SJSA1 (cell line): ENCODE measurements at places on chromosomes 7 and 10.

- DNase-seq, result no peak
These were observed 38.3 kb downstream of the LRRC18 start for GRCh38 chr10:48901319-48901718.

DNA sequence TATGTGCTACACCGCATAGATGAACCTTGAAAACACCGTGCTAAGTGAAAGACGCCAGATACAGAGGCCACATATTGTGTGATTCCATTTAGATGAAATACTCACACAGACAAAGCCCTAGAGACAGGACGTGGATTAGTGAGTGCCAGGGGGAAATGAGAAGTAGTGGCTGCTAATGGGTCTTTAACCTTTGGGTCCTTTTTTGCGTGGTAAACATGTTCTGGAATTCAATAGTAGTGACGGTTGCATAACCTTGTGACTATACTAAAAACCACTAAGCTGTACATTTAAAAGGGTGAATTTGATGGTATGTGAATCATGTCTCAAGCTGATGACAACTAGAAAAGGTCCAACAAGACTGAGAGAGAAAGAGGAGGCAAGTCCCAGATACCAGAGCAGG lies 15.6 kb downstream of the SMKR1 start:
- no peak for DNase-seq

DNA sequence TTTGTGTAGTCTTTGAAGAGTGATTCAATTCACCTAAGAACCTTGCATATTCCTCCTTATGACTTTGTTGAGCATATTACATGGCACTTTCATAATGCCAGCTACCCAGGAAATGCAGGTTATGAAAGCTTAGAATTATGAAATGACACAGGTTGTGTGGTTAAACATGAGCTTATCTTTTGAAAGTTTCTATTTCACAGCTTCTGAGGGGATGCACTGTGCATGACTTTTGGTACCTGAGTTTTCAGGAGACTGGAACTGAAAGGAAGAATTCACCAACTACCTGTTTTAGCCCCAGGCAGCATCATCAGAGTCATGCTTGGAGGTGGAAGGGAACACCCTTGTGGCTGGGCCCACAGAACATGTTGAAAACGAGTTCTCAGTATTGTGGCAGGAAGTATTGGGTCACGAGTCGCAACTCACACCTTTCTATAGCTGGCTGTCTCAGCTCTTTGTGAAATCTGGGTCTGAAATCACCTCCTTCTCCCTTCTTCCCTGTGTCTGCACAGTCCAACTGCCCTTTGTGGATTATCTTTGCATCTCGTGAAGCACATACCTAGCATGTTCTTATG lies 228.2 kb downstream of the PTEN start:
- DNase-seq, result no peak

DNA sequence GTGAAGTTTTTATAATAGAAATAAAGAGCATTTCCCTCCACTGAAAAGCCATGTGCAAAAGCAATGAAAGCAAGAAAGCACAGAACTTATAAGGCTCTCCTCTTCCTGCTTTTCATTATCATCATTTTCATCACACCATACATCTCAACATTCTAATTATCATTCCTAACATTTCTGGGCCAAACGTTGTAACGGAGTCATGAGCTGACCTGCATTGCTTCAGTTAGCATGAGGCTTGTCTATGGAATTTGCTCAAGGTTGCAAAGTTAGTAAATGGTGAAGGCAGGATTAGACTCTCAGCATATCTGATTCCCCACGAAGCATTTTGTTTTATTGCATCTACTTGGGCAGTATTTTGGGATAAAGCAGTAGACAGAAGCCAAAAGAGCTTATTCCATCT lies 11.4 kb downstream of the SCIN start:
- no peak for DNase-seq

GRCh38 chr10:84265418-84265817 lies 20.6 kb downstream of the RGR start:
- no peak for DNase-seq

DNA sequence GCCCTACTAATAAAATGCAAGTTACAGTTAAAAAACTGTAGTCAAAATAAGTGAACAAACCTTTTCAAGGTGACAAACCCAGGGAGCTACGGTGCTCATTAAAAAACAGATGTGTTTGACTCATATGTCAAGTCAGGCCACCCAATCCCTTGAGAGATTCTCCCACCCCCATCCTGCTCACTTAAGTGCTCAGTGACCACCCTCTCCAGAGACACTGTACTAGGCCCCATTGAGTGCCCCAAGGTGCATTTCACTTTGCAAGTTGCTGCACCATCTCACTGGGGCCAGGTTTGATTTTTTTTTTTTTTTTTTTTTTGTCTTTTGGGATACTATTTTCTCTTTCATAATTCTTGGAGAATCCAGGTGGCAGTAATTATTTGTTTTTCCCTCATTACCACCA lies 1.9 kb downstream of the ERV3-1 start:
- no peak for DNase-seq

DNA sequence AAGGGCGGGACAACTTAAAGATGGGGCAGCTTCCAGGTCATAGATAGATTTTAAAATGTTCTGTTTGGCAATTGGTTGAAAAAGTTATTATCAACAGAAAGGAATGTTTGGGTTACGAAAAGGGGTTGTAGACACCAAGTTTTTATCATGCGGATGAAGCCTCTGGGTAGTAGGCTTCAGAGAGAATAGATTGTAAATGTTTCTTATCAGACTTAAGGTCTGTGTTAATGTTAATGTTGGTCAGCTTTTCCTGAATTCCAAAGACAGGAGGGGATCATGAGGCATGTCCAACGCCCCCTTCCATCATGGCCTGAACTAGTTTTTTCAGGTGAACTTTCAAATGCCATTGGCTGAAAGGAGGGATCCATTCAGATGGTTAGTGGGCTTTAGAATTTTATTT lies 84.2 kb upstream of the KIF5B start:
- no peak for DNase-seq

DNA sequence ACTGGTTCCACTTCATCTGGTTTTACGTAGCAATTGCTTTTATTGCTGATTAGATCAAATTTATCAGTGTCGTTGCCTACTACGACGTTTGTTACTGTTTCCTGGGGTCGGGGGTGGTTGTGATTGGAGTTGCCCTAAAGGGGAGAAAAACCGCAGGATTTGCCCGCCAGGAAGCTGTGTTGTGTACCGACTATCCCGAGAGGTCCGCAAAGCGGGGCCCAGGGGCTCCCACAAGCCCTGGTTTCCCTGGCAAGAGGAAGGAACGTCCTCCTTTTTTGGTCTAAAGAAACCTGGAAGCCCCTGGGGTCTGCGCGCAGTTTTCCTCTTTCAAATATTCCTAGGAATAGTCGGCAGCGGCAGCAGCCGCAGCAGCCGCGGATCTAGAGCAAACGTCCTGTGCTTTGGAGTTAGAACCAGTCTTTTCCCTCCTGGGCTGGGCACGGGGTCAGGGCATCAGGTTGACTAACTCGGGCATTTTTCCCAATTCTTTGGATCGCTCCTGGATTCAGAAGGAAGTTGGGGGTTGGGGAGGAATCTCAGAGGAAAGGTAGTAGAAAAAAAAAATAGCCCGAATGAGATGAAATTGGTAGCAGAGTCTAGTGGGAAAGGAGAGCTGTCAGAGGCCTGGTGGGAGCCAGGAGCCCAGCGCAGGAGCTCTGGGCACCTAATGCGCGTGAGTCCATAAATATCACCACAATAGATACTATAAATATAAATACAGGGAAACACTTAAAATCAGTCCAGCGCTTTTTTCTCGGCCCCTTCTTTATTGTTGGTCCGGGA lies 4.6 kb downstream of the VAX1 start:
- DNase-seq, result no peak

DNA sequence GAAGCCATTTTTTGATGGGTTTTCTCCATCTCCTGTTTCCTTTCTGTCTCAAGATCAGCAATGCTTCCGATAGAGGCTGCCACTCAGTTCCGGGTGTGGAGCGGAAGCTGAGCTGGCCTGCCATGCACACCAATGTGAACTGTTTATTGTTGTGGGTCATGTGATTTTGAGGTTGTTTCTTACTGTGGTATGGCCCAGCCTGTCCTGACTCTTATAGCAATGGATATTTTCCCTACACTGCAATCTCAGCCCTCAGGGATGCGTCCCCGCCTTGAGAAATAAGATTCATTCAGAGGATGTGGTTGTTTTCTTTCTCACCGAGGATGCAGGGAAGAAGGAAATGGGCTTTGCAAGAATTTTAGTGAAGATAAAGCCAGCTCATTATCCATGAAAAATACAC lies 134.7 kb downstream of the PFKFB3 start:
- no peak for DNase-seq

GRCh38 chr7:43695365-43695764 lies 34.0 kb downstream of the COA1 start:
- no peak for DNase-seq

- DNase-seq, result no peak
These were observed 7.2 kb upstream of the SPAM1 start for GRCh38 chr7:123917878-123918277.

- no peak for DNase-seq
These were observed 70.6 kb downstream of the KAT6B start for GRCh38 chr10:74896788-74897527.

- no peak for DNase-seq
These were observed 346.1 kb upstream of the ANKRD30A start for GRCh38 chr10:36779238-36779846.

DNA sequence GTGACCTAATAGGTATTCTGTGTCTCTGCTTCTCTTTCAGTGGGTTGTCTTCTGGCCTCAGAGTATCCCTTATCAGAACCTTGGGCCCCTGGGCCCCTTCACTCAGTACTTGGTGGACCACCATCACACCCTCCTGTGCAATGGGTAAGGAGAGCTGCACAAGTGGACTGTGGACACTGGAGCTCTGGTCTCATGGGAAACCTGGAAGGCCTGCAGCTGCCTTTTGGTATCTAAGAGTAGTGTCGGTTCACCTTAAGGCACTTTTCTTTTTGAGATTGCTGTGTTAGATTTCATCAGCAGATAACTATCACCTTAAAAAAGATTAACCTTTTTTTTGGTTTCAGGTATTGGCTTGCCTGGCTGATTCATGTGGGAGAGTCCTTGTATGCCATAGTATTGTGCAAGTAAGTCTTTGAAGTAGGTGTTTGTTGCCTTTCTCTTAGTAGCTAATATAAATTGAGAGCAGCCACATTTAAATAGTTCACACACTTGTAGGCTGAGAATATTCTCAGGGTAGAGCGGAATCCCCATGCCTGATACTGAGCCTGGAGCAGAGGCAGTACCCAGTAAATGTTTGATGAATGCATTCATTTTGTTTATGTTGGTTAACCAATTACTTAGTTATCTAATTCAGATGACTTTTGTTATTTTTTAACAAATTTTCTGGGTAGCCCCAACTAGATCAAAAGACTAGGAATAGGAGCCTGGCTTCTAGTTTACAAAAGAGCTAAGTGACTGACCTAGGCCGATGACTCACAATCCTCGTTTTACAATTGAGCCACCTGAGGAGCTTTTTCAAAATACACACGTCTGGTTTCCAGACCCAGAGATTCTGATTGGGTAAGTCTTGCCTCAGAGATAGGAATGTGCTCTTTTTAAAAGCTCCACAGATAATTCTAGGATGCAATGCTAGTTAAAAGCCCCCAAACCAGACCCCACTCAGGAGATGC lies 3.6 kb downstream of the TMEM254 start:
- DNase-seq, result no peak

DNA sequence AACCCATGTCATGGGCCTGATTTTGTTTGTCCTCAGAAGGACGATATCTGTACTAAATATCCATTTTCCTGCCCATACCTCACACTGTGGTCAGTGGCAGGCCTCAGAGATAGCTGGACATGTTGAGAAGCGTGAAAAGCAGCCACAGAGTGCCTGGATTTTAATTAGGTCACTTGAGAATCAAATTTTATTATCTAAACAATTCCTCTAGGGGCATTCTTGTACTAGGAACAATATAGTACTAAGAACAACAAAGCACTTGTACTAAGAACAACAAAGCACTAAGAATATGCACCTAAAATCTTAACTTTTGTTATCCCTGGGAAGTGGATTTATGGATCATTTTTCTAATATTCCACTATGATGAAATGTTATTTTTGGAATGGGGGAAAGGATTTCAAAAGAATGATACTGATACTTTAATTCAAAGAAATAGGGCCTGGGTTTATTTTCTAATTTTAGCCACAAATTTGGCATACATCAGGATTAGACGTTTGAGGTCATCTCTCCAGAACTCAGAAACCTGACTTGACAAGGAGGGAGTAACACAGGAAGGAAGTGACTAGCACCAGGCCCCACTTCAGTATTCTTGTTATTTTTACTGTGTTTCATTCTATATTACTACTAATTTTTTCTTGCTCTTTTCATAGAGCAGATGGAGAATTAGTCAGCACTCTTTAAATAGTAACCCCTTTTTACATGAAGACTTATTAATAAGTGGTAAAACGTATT lies 112.2 kb downstream of the EXOC4 start:
- DNase-seq, result no peak

DNA sequence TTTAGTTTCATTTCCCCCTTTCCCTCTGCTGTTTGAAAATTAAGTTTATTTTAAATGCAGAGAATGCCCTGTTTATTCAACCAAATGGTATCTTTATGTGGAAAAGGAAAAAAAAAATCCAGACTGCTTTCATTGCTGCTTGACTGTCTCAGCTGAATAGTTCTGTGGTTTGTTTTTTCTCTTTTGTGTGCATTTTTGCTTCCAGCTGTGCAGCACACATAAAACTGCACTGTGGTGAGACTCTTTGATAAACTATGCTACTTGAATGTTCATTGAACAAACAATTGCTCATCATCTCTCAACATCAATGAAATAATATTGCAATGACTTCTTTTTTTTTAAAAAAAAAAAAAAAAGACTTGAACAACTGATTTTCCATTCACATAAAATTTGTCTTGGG lies 78.6 kb upstream of the GLI3 start:
- peak; percentile 74 for DNase-seq

GRCh38 chr10:126459878-126460481 lies 71.7 kb upstream of the ADAM12 start:
- peak; percentile 81 for DNase-seq

GRCh38 chr10:58587676-58588075 lies 75.0 kb downstream of the BICC1 start:
- DNase-seq, result no peak

DNA sequence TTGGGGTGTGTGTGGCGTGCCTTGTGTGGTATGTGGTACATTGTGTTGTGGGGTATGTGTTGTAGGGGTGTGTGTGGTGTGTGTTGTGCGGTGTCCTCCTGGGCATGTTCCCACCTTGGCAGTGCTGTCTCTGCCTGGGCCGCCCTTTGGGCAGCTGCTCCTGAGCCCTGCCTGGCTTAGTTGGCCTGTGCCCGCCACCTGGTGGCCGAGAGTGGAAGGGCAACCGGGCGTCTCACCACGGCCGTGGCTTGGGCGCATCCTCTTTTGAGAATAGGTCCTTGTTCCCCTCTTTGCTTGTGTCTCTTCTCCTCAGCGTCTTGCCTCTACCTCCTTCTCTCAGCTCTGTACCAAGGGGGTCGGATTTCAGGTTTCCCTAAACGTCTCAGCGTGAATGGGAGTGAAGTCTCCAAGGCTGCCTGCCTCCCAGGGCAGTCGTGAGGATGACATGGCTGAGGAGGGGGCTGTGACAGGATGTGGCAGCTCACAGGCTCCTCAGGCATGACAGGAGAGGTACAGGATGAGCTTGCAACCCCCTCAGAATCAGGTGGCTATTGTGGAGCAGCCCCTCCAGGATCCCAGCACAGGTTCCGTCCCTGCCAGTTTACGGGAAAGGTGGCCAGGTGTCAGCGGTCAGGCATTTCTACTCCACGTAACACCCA lies 98.4 kb upstream of the PODXL start:
- DNase-seq, result peak; percentile 63

GRCh38 chr7:152523916-152524315 lies 88.1 kb upstream of the KMT2C start:
- no peak for DNase-seq
